ENCODE measurements at places on chromosomes 13 and 19.

DNA sequence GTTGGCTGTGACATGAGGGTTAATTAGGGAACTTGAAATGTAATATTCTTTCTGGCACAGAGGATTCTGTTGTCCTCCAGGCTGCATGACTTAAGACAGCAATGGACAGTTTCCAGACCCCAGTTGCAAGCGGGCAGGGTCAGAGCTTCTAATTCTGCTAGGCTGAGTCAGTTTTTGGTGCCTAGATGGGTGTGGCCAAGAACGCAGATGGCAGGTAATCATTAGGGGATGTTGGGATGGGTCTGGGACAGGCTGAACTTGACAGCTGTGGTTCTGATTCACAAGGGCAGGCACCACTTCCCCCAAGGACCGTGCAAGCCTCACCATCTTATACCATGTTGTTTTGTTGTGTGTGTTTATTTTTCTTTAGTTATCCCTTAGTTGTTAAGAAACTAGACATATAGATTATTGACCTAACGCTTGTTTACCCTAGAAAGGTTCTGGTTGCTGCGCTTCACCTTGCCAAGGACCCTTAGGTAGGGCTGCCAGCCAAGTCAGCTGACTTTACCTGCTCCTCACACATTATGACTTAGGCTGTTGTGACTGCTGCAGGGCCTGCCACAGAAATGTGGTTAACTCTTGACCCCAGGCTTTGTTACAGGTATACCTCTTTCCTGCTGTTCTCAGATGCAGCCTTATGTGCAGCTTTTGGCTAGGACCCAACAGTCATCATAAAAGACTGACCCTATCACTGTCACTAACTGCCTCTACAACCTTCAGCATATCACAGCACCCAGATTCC lies 117.7 kb upstream of the KLF12 start:
- DNase-seq: no peak

GRCh38 chr13:100356889-100357288 lies 231.7 kb downstream of the GGACT start:
- no peak for DNase-seq

GRCh38 chr19:40529093-40529954 lies 47.3 kb upstream of the SHKBP1 start:
- DNase-seq: peak; percentile 96

GRCh38 chr19:17881701-17882100 lies 10.0 kb downstream of the SLC5A5 start:
- DNase-seq: no peak

- peak; percentile 67 for DNase-seq
Observed at GRCh38 chr19:12867120-12868099, 13.8 kb downstream of the DNASE2 start.
